ENCODE measurements at places on chromosomes 7 and 10. TPM values are rescaled to one million over a fixed set of nuclear protein-coding genes. Genes with fewer than 3 reads are reported as not detected.

CHAT gene
- not detected for total RNA-seq

PLEKHS1 gene
- not detected for total RNA-seq

DNAJB9 gene
- 9.4 TPM for total RNA-seq

CCDC71L gene
- 16.6 TPM for total RNA-seq

MOGAT3 gene
- not detected for total RNA-seq

MYL10 gene
- total RNA-seq, result not detected

TMEM196 gene
- not detected for total RNA-seq

RNF32 gene
- 2.2 TPM for total RNA-seq

TMEM176A gene
- total RNA-seq, result not detected

EFCAB10 gene
- not detected for total RNA-seq

HTR5A gene
- not detected for total RNA-seq

HMX2 gene
- not detected for total RNA-seq

KIF11 gene
- 87.0 TPM for total RNA-seq

OR2A12 gene
- total RNA-seq, result not detected

HHEX gene
- total RNA-seq, result 0.13 TPM

IFIT1B gene
- total RNA-seq, result not detected

PTF1A gene
- total RNA-seq, result not detected

ADRA2A gene
- total RNA-seq, result not detected

ARHGEF5 gene
- 8.2 TPM for total RNA-seq

RBP3 gene
- total RNA-seq, result not detected

TMEM72 gene
- not detected for total RNA-seq

LIPM gene
- total RNA-seq, result not detected

HTR7 gene
- not detected for total RNA-seq

BICC1 gene
- total RNA-seq, result not detected

GAD2 gene
- total RNA-seq, result not detected

PDAP1 gene
- total RNA-seq, result 104 TPM

CYP17A1 gene
- not detected for total RNA-seq

ADRB1 gene
- 0.45 TPM for total RNA-seq

PIP gene
- total RNA-seq, result not detected

CCDC172 gene
- total RNA-seq, result not detected

ANKRD2 gene
- total RNA-seq, result 0.26 TPM

EBLN1 gene
- not detected for total RNA-seq

ARHGEF35 gene
- 2.6 TPM for total RNA-seq

NPFFR1 gene
- total RNA-seq, result not detected

GRIFIN gene
- not detected for total RNA-seq
